ENCODE measurements at places on chromosomes 3 and 15.
A peak's percentile ranks its signal among the peaks of the same experiment; 100 is the strongest.

DNA sequence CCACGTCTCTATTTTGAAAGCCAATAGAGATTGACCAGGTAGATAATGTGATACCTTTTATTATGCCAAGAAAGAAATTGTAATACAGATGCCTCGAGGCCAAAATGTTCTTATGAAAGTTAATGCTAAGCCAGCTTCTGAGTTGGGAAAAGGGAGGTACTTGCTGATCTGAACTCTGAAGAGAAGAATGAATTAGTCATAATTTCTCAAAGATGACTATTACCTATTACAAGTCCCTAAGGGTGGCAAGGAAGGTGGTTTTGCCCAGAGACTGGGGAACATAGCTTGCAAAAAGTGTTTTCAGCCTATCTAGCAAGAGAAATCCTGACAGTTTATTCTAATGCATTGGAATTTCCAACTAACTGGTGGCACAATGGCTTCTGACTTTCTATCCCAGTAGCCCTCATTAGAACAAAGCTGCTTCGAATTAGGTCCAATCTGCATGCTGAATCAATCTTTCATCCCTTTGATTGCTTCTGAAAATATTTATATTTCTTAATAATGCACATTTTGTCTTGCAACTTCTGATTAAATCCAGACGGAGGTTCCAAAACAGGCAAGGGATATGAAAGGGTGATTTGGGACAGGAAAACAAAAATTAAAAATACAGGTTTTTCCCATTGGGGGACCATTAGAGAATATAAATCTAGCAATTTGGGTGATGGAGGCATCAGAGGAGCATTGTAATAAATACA, 17.7 kb upstream of the NR2F2 start:
- no peak for DNase-seq

- DNase-seq = peak; percentile 98
Measured at GRCh38 chr15:36356978-36357601, 222.3 kb upstream of the CDIN1 start.

DNA sequence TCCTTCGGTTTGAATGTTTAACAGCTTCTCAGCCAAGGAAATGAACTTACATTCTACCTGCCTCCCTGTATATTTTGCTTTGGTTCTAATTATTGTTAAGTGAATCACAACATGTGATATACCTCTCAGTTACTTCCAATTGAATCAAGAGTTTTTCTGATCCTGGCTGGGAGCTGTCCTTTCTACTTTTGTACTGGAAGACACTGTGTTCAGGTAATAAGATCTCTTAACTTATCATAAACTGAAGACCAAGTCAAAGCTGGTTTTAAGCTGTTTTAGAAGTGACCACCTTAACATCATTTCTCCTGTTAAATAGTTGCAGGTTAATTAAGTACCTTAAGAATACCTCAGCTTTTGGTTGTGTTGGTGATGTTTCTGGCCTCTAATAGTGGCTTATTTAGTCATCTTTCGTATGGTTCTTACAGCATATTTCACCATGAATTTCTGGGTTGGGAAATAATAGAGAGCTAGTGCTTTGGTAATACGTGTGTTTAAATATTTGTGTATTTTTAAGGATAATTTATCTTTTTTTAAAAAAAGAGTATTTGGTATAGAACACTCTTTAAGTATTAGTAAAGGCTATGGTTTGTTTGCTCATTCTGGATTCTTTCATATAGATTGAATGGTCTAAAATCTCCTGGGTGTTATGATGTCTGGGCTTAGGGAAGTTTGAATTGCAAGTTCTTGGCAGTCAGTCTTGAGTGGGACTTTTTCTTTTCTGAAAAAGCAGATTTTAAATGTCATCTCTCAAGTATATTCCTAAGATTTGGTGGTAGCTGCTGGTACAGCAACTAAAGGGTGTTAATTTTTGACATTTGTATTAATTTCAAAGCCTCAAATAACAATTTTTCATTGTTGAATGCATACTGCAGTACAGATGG, 1.6 kb downstream of the RAB8B start:
- DNase-seq = no peak

DNA sequence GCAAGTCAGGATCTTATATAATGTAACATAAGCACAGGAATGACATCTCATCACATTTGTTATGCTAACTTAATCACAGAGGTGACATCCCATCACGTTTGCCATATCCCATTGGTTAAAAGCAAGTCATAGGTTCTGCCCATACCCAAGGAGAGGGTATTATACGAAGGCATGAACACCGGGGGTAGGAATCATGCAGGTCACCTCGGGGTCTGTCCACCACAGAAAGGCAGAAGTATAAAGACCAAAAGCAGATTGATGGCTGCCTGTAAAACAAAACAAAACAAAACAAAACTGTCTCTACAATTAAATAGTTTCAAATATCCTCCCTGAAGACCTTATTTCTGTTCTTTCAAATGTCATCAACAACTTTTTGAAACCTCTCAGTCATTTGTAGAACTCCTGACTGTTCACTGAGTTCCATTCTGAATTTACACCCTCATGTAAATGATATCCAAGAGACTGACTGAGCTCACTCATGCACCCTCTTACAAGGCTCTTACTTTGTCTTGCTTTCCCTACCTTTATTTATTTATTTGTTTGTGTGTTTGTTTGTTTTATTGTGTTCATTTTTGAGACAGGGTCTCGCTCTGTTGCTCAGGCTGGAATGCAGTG, 22.7 kb upstream of the ZNF639 start:
- no peak for DNase-seq

DNA sequence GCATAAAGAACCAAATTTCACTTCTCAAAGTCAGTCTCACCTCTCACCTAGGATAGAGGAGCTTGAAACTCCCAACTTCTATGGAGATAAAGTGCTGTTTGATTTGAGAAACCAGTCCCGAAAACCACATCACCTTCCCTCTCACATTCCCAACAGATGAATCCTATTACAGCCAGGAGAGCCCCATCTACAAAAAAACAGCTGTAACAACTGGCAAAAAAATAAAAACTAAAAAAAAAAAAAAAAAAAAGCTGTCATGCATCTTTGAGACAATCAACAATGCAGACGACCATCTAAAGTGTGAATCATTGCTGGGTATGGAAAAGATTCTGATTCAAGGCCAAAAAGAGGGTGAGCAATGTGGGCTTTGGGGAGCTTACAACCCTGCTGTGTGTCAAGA, 23.8 kb downstream of the HOMER2 start:
- DNase-seq = peak; percentile 21

DNA sequence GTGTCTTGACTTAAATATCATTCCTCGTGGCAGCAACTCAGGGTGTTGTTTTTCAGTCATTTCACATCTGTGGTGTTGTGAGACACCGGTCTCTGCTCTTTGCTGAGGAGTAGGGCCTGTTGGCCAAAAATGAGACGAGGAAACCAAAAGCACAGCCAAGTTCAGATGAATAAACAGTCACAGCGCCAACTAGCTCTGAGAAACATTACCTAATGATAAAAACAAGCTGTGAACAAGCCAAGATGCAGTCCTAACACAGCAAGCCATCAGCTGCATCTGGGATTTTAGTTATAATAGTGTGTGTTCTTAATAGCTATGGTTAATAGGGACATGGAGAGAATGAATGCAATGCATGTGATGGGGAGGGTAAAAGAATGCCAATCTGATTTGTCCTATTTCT, 843.4 kb upstream of the DPPA4 start:
- peak; percentile 16 for DNase-seq

DNA sequence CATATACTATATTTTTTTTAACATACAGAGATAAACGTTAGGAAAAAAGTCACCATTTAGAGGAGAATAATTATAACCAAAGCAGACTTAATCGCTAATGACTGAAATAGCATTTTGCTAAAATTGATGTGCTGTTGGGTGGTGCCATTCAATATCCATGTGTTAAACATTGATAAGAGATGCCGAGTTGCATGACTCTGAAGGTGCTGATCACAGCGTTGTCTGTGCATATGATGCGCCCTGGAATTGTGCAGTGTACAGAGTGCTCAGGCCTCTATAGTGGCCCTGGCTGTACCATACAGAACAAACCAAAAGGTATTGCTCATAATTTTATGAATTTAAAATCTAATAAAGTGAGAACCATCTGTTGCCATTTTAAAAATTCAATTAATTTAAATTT, 168.3 kb downstream of the MEIS2 start:
- no peak for DNase-seq

GRCh38 chr3:124221422-124221821, 229.5 kb upstream of the ROPN1 start:
- peak; percentile 44 for DNase-seq

GRCh38 chr3:170368921-170369320, 11.4 kb downstream of the SKIL start:
- no peak for DNase-seq

- no peak for DNase-seq
Measured at GRCh38 chr3:7282988-7283387, 422.1 kb downstream of the GRM7 start.

GRCh38 chr3:39211332-39212130, 19.1 kb upstream of the XIRP1 start:
- no peak for DNase-seq

- peak; percentile 88 for DNase-seq
Measured at GRCh38 chr3:8793242-8793641, 23.8 kb upstream of the OXTR start.

DNA sequence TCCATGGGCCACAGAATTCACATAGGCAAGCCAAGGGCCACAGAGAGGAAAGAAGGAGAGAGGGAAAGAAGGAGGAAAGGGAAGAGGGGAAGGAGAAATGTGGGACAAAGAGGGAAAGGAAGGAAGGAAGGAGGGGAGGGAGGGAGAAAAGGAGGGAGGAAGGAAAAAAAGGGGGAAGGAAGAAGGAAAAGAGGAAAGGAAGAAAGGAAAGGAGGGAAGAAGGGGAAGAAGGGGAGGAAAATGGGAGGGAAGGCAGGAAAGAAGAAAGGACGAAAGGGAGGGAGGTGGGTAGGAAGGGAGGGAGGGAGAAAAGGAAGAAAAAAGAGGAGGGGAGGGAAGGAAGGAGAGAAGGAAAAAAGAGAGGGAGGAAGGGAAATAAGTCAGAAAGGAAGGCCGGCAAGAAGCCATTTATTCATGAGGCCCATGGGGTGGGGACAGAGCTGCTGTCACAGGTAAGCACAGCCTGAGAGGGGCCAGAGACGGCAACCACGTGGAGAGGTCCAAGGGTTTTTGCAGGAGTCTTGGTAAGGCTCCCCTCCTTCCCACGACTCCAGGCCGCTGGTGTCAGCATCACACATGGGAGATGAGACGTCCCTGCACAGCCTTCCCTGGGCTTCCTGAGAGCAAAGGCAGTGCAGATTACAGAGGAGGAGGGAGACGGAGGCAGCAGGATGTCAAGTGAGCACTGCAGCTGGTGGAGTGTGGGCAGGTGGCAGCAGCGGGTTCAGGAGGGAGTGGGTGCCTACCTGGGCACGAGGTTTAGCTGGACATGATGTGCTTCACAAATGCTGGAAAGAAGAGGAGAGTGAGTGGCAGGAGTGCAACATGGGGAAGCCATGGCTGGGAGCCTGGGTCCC, 5.5 kb downstream of the MYL3 start:
- no peak for DNase-seq

- DNase-seq = peak; percentile 57
Measured at GRCh38 chr3:9883706-9884554, 3.9 kb upstream of the CIDEC start.

Data from fibroblast of lung (primary cell).